CD4-positive, alpha-beta T cell treated with Interleukin-4 for 4 hours (primary cell): ENCODE measurements at places on chromosomes 16 and 17.

GRCh38 chr17:81420769-81421462, 25.7 kb downstream of the BAHCC1 start:
- DNase-seq = no peak

- DNase-seq = no peak
These were observed 46.3 kb downstream of the SNX11 start for GRCh38 chr17:48153691-48154358.

DNA sequence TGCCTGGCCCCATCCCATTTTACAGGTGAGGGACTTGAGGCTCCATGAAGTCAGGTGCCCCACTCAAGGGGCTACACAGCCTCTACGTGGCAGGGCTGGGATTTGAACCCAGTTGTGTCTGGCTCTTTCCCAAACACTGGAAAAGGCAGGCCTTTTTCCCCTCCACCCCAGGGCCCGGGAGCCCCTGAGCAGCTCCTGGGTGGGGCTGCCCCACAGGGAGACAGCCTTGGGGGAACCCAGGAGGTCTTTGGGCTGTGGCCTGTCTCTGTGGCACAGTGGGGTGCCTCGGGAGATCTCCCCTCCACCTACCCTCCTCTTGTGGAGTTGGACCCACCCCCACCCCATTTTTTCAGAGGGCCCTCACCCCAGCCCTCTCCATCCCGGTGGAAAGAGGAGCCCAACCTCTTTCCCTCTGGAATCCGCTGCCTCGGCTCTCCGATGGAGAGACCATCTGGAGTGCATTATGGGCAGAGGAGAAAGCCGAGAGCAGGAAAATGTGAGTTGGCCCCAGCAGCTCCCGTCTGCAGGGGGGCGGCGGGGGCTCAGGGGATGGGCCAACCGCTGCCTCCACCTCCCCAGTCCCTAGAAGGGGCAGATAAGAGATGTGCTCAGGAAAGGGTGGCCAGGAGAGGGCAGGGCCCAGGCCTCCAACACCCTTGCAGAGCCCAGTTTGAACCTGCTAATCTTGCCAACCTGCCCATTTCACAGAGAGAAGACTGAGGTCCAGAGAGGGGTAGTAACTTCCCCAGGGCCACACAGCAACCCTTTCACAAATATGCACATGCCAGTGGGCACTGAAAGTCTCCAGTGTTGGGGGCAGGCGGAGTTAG, 15.4 kb upstream of the TMEM92 start:
- DNase-seq = no peak

DNA sequence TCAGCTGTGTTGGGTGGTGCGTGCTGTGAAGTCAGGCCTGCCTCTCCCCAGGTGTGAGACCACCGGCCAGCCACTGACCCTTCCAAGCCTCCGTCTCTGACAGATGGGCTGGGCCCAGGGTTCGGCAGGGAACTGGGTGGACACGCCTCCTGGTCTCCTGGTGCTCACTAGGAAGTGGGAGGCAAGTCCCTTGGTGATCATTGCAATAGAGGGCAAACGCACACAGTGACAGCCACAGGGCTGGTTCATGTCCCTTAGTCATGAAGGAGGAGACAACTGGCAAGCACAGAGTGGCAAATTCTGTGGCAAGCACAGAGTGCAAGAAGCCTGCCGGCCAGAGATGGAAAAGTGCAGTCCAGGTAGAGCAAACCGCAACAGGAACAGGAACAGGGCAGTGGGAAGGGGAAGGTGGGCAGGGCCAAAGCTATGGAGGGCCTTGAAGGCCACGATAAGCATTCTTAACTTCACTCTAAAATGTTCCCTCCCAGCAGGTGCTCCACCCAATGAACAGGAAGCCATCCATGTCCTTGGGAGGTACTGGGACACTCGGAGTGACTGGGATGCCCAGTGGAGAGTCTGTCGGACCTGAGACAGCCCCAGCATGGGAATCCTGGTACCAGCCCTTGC, 21.9 kb downstream of the USP7 start:
- no peak for DNase-seq

- DNase-seq = no peak
These were observed 11.6 kb downstream of the CDH3 start for GRCh38 chr16:68656751-68657150.

DNA sequence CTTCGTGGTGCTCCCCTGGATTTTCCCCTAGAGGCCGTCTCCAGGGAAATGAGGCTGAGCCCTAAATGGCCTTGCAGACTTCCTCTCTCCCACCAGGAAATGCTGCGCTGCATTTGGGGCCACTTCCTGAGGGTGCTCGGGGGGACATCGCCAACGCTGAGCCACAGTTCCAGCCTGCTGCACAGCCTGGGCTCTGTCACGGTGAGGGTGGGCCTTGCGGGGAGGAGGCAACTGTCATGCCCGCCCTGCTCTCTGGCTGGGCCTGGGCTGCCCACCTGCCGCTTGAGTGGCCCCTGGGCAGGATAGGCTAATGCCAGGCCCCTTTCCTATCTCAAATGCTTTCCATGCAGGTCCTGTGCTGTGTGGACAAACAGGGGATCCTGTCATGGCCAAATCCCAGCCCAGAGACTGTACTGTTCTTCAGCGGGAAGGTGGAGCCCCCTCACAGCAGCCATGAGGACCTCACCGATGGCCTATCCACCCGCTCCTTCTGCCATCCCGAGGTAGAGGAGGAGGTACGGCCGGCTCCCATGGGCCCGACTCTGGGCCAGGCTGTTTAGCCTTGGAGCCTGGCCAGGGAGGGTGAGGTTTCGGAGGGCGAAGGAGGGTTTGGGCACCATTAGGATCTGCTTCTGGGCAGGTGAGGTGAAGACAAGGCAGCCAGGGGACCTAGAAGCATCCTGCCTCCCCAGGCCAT, 24.2 kb downstream of the CASKIN2 start:
- no peak for DNase-seq

GRCh38 chr17:82346342-82347300, 12.4 kb upstream of the TEX19 start:
- no peak for DNase-seq

DNA sequence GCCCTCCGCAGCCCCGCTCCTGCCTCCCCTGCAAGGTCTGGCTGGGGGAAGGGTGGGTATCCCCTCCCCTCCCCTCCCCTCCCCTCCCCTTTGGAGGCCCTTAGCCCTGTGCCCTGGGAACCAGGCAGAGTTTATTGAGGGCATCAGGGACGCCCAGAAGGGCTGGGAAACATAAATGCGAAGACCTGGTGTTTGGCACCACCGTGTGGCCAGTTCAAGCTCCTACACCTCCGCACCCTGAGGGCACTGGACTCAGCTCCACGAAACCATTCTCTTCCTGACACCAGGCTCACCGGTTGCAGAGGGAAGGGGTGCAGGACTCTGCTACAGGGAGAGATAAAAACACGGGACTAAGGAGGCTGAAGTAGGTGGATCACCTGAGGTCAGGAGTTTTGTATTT, 1.0 kb upstream of the AIPL1 start:
- peak; percentile 56 for DNase-seq

DNA sequence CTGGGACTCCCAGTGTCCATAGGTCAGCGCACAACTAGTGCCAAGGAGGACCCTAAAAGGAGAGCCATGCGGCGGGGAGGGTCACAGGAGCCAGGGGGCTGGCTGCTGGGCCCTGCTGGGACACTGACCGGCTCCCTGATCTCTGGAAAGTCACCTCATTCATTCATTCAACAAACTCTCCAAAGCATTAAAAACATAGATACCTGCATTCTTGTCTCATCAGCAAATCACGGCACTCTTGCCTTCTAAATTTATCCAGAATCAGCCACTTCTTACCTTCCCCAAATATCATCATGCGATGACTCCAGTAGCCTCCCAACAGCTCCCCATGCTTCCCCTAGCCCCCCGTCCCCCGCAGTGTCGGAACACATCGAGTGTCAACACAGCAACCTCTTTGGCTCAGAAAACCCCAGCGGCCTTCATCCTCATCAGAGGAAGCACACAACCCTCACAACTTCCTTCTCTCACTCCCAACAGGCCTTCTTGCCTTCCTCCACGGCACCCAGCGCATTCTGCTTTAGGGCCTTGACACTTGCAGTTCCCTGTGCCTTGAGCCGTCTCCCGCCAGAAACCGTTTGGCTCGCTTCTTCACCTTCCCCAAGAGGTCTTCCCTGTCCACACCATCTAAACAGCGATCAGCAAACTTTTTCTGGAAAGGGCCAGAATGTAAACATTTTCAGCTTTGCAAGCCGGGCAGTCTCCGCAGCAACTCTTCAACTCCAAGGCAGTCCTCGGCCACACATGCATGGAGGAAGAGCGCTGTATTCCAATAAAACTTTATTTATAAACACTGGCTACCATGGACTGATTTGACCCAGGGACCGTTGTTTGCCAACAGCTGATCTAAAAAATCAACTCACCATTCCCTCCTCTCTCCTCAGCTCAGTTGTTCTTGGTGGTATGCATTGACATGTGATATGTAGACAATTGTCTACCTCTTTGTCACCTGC, 119.5 kb upstream of the TNRC6C start:
- no peak for DNase-seq

- peak; percentile 17 for DNase-seq
These were observed 2.6 kb downstream of the SLC16A6 start for GRCh38 chr17:68288375-68288774.

- no peak for DNase-seq
These were observed 6.9 kb downstream of the HOXB4 start for GRCh38 chr17:48571024-48571818.

DNA sequence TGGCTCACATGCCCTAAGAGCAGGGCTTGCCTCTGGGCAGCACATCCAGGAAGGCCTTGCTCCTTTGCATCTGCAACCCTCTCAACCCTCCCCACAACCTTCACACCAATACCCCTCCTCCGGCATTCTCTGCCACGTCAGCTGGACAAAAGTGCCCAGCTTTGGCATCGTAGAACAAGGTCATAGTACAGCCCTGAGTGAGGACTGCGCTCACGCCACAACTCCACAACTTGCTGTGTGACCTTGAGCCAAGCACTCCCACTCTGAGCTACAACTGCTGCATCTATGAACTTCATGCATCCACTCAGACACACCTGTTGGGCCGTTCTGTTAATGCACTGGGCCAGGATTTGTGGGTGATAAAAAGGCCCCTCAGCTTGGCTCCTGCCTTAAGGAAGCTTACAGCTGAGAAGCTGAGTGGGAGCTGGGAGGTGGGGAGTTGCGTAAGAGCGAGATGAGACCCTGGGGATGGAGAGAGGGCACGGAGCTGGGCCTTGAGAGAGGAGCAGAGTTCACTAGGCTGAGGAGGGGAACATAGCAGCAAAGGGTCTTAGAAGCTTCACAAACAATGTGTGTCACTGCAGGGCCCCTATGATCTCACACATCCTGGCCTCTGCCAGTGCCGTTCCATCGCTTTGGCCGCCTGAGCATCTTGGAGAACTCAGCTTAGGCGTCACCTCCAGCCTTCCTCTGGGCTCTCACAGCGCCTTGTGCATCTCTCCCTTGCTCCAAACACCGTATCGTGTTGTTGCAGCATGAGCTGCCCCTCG, 8.6 kb upstream of the MRC2 start:
- no peak for DNase-seq

DNA sequence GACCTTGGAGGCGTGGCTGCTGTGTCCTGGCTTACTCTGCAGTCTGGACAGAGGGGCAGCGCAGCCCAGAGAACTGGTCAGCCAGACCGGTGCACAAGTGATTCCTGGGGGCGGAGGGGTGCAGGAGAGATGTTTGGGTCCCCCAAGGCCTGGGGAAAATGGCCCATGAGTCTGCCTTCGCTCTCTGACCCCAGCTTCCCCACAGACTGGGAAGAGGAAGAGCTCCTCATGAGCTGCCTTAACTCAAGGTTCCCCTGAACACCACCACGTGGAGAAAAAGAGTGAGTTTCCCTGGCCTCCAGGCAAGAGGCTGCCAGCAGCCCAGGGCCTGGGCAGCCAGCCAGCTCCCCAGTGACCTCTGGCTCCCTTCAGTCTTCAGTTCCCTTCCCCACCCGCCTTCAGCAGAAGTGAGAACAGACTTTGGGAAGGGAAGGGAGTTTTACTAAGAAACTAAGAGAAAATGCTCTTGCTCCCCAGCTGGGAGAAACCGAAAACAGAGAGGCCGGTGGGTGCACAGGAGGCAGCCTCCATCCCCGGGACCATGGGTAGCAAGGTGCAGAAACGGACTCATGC, 2.0 kb upstream of the C17orf99 start:
- DNase-seq = no peak

GRCh38 chr16:57723170-57723569, 12.4 kb upstream of the KATNB1 start:
- DNase-seq = no peak

DNA sequence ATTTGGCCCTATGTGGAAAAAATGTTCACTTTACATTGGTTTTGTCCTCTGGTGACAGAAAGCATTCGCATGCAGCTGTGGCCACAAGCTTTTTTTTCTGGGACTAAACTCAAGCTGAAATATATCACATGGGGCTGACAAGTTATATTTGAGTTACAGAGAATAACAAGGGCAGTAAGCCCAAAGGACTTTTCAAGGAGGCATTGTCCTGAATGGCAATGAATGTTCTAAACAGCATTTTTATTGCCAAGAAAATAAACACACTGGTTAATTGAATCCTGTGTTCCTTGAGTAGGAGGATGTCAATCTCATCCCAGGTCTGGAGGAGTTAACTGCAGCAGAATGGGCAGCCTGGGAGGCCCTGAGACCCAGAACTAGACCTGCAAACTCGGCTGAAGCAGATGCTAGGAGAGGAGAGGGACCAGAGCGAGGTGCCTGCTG, 114.5 kb downstream of the COPRS start:
- no peak for DNase-seq
